HT-29 (cell line): ENCODE measurements at places on chromosomes 12 and 14. TPM values are rescaled to one million over a fixed set of nuclear protein-coding genes. Genes with fewer than 3 reads are reported as not detected.

DNA sequence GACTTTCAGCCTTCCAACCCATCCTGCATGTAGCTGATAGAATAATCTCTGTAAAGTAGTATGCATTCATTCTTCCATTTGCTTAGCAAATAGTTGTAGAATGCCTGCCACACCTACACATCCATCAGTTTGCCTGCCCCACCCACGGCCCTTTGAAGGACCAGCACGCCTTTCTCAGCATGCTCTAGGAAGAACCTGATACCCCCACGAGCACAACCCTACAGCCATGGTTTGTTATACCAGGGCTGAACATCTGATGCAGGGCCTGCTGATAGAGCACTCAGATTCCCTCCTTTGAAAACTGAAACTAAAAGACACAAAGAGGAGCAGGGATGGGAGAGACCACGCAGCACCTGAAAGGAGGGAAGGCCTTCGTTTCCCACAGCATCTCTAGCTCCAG lies 205.1 kb downstream of the ANO2 start:
- DNase-seq = no peak

The TAS2R13 gene
- 0.16 and 0.46 TPM in 2 replicates for total RNA-seq

The PARP2 gene
- total RNA-seq = 13.7 and 14.3 TPM in 2 replicates

- no peak for DNase-seq
Measured at GRCh38 chr14:101065696-101066694, 162.5 kb upstream of the RTL1 start.

DNA sequence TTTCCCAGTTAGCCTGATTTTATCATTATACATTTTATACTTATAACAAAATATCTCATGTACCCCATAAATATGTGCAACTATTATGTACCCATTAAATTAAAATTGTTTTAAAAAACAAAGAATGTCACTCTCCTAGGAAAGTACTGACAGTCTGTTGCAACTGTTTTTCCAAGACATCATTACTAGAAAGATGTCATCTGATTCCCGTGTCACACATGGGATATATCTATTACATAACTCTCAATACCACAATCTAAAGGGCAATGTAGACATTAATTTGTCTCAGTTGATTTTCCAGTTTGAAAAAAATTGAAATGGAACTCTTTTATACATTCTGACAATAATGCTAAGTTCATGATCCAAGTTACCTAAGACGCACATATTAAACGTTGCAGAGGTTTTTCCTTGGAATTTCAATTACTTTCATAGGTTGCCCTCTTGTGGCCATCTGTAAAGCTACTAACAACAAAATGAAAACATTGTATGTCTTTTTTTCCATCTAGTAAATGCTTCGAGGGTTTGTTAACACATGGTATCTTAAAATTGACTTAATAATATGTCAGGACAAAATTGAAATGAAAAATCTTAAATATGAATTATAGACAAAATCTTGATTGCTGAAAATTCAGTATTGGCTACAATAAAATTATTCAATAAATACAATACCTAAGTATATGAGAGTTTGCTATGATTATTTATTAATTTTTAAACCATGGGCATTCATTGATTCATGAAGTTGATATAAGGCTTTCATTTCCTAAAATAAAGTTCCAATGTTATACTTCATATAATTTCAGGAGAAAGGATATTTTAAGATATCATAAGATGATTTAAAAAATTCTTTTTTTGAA lies 131.6 kb downstream of the PPFIA2 start:
- peak; percentile 55 for DNase-seq

GRCh38 chr12:84764001-84764400 lies 148.6 kb downstream of the SLC6A15 start:
- DNase-seq = no peak

GRCh38 chr12:218728-219590 lies 5.0 kb upstream of the SLC6A12 start:
- no peak for DNase-seq

The SYNE2 gene
- 54.2 and 96.2 TPM in 2 replicates for total RNA-seq
